Common myeloid progenitor, CD34-positive (primary cell): ENCODE measurements at places on chromosomes 16 and 17.
A peak's percentile ranks its signal among the peaks of the same experiment; 100 is the strongest.

GRCh38 chr16:17206712-17207111 is 264.0 kb downstream of the XYLT1 start:
- no peak for DNase-seq
- H3K27me3 ChIP-seq, result no peaks in the 10 kb centered on the region
- H3K36me3 ChIP-seq, result peaks cover 2% of the 10 kb centered on the region

- no peak overlapping the region for H3K27ac ChIP-seq
- no peak for DNase-seq
- H3K36me3 ChIP-seq, result no peaks in the 10 kb centered on the region
- no peaks in the 10 kb centered on the region for H3K4me1 ChIP-seq
- H3K4me3 ChIP-seq, result no peak overlapping the region
- no peaks in the 10 kb centered on the region for H3K27me3 ChIP-seq
Observed at GRCh38 chr16:85286066-85286831, 174.0 kb upstream of the CIBAR2 start.

GRCh38 chr17:80824549-80825470 is 166.8 kb upstream of the CHMP6 start:
- H3K36me3 ChIP-seq, result peaks cover 2% of the 10 kb centered on the region
- H3K4me3 ChIP-seq, result no peak overlapping the region
- H3K4me1 ChIP-seq, result peaks cover 32% of the 10 kb centered on the region
- H3K27me3 ChIP-seq, result no peaks in the 10 kb centered on the region

DNA sequence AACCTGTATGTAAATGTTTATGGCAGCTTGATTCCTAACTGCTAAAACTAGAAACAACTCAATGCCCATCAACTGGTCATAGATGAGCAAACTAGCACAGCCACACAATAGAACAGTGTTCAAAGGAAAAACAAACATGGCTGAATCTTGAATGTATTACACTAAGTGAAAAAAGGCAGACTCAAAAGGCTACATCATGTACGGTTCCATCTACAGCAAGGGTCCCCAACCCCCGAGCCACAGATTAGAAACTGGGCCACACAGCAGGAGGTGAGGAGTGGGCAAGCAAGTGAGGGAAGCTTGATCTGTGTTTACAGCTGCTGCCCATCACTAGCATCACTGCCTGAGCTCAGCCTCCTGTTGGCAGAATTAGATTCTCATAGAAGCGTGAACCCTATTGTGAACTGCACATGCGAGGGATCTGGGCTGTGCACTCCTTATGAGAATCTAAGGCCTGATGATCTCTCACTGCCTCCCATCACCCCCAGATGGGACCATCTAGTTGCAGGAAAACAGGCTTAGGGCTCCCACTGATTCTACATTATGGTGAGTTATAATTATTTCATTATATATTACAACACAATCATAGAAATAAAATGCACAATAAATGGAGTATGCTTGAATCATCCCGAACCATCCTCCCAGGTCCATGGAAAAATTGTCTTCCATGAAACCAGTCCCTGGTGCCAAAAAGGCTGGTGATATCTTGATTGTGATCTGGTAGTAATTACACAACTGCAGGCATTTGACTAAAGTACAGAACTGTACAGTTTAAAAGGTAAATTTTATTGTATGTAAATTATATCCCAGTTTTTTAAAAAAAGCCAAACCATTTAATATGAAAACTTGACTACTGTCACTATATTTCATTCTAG is 7.7 kb downstream of the CEP20 start:
- peaks cover 9% of the 10 kb centered on the region for H3K4me1 ChIP-seq
- no peak for DNase-seq
- H3K27me3 ChIP-seq, result no peaks in the 10 kb centered on the region
- peaks cover under 1% of the 10 kb centered on the region for H3K36me3 ChIP-seq
- H3K27ac ChIP-seq, result peak overlapping the region; percentile 40

DNA sequence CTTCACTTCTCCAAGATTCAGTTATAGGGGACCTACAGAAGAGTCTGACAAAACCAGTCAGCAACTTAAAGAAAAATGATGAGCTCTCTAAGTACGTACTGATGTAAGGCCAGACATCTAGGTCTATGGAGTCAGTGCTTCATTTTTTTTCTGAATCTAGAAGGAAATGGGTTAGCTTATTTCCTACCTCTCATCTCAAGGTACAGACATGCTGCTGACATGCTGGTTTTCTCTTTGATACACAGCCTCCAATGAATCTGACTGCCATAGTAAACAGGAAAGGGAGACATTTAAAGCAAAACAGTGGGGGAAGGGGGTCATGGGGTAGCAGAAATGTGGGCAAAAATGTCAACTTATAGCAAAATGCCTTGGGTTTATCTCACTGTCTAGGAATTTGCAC is 16.4 kb downstream of the CDR2 start:
- H3K27ac ChIP-seq, result no peak overlapping the region
- H3K27me3 ChIP-seq, result no peaks in the 10 kb centered on the region
- no peak for DNase-seq

DNA sequence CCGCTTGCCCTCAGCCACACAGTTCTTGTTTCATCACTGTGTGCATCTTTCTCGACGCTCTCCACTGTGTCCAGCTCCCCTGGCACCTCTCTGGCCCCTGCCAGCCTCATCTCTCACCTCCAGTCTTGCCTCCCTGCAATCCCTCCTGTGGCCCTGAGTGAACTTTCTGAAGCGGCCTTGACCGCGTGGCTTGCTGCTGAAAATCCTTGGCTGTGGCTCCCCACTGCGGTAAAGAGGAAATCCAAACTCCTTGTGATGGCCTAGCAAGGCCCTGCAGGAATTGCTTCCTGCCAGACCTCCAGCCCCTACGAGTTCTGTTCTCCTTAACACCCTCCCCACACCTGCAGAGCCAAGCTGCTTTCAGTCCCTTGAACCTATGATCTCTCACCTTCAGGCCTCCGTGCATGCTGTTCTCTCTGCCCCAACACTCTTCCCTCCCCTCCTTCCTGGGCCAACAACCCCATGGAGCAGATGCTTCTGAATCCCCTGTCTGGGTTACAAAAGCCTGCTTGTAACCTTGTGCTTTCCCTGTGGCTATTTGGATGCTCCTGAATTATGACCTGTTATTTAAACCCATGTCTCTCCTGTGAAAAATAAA is 33.6 kb upstream of the BRD7 start:
- no peak overlapping the region for H3K4me3 ChIP-seq
- H3K4me1 ChIP-seq, result no peaks in the 10 kb centered on the region
- DNase-seq, result no peak
- H3K36me3 ChIP-seq, result no peaks in the 10 kb centered on the region
- H3K27ac ChIP-seq, result no peak overlapping the region
